ENCODE measurements at places on chromosomes 5 and 9.

DNA sequence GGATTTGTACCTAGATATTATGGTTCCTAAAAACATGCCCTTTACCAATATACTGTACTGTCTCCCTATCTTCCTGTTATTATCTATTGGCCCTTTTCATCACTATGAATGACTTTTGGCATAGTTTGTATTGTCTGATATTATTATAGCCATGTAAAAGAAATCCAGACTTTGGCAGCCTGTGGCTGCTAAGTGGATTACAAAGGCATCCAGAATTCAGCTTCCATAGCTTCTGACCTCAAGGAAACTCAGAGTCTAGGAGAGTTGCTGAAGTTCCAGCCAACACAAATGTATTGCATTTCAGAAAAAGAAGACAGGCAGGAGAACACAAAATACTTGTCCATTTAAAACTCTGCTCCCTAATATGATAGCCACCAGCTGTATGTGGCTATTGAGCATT, 319.2 kb upstream of the MPDZ start:
- DNase-seq: no peak

DNA sequence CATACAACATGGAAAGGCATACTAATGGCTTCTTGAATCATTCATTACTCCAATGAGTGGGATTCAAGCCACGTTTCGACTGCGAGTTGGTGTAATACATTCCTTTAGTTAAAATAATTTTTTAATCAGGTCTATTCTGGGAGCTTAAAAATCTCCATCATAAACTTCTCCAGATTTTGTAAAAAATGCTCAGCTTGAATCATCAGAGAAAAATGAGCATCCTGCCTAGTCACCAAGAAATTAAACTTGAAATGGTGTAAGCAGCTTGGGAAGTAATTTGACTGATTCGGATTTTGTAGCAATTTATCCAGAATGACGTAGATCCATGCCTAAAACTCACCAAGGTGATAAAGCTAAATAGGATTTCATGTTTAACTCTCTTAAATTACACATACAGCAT, 165.7 kb downstream of the SLCO4C1 start:
- DNase-seq: no peak

DNA sequence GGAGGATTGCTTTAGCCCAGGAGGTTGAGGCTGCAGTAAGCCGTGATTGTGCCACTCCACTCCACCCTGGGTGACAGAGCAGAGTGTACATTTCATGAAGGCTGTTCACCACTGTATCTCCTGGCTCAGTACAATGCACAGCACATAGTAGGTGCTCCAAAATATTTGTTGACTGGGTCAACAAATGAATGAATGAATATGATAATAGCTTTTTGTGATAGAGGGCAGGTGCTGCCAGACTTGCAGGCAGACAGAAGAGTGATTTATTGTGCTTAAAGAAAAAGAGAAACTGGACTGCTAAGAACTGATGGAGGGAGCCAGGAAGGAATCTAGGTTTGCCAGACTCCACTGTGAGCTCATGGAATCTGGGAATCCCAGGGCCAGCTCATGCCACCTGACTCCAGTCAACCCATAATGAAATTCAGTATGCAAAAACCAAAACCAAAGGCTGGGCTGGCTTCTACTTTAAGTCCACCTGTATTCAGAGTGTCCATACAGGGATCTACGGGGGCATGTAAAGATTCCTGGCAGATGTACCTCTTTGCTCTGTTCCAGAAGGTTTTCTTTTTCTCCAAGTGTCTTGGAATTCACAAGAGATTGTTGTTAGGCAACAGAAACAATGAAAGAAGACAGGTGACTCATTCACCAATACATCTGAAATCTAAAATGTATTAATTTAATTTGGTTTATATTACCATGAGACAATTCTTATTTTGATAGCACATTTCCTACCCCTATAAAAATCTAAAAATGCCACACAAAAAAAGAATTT, 15.5 kb upstream of the CTNNA1 start:
- DNase-seq: no peak

DNA sequence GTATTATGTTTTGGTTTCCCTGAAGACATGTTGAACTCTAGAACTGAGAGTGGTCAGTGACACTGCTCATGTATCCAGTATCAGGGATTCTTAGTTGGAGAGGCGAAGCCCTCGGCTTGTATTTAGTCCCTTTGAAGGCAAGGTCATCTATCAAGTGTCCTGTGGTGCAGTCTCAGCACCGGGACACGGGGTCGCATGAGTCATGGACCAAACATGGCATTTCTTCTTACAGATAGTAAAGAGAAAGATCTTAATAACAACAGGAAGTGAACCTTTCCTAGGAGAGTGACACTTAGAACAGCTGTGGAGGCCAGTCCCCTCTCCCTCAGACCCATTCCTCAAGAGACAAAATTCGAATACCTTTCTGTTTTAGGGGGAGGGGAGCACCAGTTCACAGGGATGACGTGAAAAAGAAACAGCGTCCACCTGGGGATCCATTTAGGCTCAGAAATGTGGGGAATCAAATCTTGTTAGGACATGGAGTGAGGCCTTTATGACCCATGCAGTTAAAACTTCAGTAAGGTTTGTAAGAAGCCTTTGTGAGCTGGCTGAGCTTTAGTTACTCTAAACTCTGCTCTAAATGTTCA, 86.5 kb downstream of the ADGRV1 start:
- peak; percentile 1 for DNase-seq

- peak; percentile 15 for DNase-seq
Observed at GRCh38 chr5:36646507-36647023, 40.2 kb downstream of the SLC1A3 start.

DNA sequence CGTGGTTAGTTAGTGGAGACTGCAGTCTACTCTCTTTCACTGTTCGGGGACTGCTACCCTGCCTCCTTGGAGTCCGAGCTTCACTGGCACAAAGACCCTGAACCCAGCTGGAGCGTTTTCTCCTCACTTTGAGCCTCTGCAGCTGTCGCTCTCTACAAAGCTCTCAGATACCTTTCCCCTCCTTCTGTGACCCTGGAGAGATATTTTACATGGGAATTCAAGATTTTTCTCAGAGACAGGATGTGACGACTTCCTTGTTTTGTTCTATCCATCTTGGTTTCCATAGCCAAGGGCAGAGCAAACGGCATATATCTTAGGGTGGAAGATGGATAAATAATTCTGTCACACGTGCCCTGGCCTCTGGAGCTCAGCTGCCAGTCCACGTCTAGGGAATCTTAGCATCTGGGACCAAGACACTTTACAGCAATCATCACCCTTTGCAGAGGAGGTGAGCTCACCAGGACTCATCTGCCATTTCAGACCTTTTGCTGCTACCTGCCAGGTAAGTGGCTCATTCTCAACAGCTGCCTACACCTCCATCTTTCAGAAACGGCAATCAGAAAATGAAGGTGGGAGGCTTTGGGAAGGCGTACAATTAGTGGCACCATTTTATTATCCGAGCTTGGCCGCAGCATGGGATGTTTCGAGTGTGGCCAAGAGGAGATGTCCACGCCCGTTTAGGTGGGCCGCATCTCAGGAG, at the start of gene BTNL9:
BTNL9 (plus strand) TSS at position 336 of the 700 bp plus-strand sequence. CDS start 5,224 bp downstream, outside the sequence.
- no peak for DNase-seq

DNA sequence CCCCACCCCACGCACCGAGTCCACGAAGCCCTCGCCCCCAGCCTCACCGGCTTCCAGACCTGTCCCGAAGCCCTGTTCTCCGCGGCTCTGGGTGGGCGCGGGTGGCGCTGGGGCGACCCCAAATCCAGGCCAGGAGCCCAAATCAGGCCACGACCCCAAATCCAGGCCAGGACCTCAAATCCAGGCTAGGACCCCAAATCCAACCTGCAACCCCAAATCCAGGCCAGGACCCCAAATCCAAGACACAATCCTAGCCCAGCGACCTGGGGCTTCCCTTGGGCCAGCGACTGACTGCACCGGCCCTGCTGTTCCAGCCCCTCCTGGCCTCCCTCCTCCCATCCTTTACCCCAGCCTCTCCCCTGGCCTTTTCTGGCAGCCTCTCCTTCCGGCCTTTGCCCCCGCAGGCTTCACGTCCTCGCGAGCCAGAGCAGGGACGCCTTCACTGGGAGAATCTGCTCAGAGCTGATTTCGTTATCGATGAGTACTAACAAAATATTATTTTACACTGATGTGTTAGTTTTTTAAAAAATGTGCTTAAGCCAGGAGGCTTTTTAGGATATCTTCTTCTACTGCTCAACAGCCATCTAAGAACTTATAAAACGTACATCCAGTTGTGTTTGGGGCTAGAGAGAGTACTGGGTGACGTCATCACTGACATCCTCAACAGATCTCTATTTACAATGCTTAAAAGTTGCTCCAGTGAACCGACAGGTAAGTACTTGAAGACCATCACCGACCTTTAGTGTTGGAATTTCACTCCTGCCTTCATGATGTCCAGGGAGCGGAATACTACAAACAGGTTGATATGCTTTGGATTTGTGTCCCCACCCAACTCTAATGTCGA, 34.7 kb downstream of the TRIP13 start:
- DNase-seq: no peak

DNA sequence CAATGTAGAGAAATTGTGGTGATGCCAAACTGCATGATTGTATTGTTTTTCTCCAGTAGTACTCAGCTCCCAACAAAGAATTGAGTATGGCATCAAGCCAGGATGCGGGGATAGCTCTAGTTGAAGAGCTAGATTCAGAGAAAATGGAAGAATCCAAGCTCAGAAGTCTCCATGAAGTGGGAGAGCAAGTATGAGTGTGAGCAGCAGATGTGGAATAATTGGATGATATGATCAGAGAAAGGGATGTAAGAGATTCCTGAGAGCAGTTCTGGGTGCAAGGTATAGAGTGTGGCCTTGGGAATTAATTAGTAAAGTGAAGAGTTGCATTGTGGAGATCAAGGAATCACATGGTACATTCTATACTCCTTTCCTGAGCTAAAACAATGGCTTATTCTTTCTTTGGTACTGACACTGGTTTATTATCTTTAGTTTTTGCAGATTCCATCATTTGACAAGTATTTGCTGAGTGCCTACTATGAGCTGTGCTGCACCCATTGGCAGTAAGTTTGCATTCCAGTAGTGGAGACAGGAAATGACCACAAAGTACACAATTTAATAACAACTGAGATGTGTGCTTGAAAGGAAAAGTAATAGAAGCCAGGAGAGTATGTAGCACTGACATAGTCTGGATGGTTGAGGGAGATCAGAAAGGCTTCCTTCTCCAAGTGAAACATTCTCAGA, 177.1 kb downstream of the CPLANE1 start:
- DNase-seq: peak; percentile 81

GRCh38 chr9:135951889-135952663, 9.1 kb downstream of the UBAC1 start:
- DNase-seq: no peak

DNA sequence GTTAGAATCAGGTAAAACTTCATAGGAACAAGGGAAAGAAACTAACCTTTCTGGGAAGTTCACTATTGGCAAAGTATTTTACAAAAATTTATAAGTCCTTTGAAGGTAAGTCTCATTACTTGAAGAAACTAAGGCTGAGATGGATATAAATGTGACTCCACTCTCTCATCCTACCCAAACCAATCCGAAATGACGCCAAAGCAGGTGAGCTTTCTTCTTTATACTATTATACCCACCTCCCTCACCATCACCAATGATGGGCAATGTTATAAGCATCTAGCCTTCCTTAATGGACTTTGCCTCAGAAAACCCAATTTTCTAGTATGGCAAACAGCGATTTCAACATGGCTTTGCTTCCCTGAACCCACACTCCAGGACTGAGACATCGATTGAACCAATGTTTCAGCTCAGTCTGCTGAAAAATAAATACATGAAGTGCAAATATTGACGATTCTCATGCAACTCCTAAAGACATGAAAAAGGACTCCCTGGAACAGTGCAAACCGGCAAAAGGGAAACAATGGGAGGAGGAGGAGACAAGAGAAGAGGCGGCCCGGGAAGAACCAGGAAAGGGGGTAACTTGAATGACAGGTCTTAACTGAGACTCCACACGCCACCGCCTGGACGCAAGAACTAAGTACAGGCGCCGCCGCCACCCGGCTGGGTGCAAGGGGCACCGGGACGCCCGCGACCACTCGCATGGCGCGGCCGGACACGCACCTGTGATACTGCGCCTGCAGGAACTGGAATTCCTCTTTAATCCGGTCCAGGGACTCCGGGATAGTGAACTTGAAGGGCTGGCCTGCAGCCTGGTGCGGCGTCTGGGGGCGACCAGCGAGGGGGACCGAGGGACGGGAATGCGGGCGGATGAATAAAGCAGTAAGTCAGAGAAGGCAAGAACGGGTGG, 2.5 kb downstream of the TLE1 start:
- DNase-seq: peak; percentile 86

DNA sequence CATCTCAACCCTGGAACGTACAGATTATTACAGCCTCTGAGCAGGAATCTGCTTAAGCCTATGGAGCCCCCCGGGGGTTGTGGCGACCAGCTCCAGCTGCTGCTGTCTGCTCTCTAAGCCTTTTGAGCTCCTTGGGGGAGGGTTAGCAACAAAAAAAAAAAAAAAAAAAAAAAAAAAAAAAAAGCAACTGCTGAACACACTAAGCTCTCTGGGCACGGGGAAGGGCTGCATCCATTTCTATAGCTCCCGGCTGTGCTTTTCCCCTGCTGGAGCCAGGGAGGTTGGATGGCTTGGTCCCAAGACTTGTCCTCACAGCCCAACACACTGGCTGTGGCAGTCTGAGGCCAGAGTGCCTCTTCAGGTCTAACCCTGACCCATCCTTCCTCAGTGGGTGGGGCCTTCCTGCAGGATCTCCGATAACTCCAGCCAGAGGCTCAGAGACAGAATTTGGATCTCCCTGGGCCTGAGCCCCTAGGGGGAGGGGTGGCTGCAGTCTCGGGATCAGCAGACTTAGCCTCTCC, 82.1 kb downstream of the FBN2 start:
- DNase-seq: no peak

DNA sequence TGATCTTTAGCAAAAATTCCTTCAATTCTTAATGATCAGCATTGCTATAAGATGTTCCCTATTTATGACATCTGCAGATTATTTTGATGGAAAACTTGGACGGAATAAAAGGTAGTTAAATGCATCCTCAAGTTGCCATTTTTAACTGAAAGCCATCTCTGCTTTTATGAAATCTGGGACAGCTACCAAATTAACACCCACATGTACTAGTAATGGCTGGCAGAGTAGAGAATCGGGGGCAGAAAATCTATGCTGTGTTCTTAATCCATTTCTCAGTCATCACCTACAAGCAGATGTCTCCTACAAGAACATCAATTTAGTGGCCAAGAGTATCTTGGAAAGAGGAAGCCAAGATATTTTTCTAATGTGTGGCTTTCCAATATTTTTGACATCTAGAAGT, 22.1 kb upstream of the C9orf57 start:
- DNase-seq: no peak

GRCh38 chr9:22204240-22204639, 195.1 kb upstream of the CDKN2B start:
- no peak for DNase-seq

GRCh38 chr5:58926541-58926935, 343.7 kb downstream of the RAB3C start:
- DNase-seq: no peak

Data from EL (cell line).